ENCODE measurements at places on chromosomes 6 and 20.

GRCh38 chr6:15380351-15380750 is 134.5 kb downstream of the JARID2 start:
- no peak for DNase-seq
- no peak overlapping the region for H3K27ac ChIP-seq
- H3K27me3 ChIP-seq, result no peaks in the 10 kb centered on the region
- H3K4me1 ChIP-seq, result 0 out of 2 replicates have a peak, but pooled peaks cover 2% of the 10 kb centered on the region
- no peaks in the 10 kb centered on the region for H3K36me3 ChIP-seq

- peak; percentile 30 for DNase-seq
- peaks cover 15% of the 10 kb centered on the region for H3K27me3 ChIP-seq
- H3K36me3 ChIP-seq, result no peaks in the 10 kb centered on the region
- peak overlapping the region; percentile 57 for H3K4me3 ChIP-seq
- H3K4me1 ChIP-seq, result peaks cover 6% of the 10 kb centered on the region
These were observed 672 bp downstream of the PREX1 start for GRCh38 chr20:48826883-48827771.

- no peaks in the 10 kb centered on the region for H3K36me3 ChIP-seq
- H3K27ac ChIP-seq, result no peak overlapping the region
- H3K4me3 ChIP-seq, result no peak overlapping the region
- no peak for DNase-seq
These were observed 98.9 kb downstream of the HDGFL1 start for GRCh38 chr6:22668307-22668706.

DNA sequence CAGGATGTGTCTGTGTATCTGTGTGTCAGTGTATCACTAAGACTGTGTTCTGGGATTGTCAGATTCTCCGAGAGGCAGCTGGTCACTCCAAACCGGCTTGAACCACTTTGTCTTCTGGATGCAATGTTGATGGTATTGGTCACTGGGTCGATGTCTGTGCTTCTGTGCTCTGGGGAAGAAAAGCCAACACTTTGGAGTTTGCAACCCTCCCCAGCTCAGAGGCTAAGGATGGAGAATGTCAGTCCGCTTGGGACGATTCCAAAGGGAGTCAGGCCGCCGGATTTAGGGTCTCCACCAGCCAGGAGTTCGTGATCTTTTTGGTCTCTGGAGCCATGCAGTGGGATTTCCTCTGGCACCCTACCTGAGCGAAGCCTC is 5.2 kb downstream of the MAFB start:
- H3K4me1 ChIP-seq, result no peaks in the 10 kb centered on the region
- no peak overlapping the region for H3K4me3 ChIP-seq
- H3K27ac ChIP-seq, result no peak overlapping the region
- no peak for DNase-seq
- no peaks in the 10 kb centered on the region for H3K36me3 ChIP-seq
- peaks cover 39% of the 10 kb centered on the region for H3K27me3 ChIP-seq

- H3K4me3 ChIP-seq, result no peak overlapping the region
- H3K4me1 ChIP-seq, result no peaks in the 10 kb centered on the region
- H3K36me3 ChIP-seq, result no peaks in the 10 kb centered on the region
- DNase-seq, result no peak
These were observed 162.4 kb downstream of the DST start for GRCh38 chr6:56480246-56480645.

DNA sequence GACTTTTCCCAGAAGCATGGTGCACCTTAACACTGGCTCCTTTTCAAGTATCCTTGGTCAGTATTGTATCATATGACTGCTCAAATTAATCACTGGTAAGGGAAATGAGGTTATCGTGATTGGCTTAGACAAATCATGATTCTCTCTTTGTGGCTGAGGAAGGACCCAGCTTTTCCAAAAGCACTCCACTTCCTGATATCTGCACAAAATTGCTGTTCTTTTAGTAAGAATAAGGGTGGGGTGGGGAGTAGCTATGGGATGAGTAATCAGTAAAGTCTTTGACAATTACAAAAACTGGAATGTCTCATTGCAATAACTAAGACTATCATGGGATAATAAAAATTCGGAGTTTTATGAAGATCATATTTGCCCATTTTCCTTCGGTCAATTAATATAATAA is 9.0 kb upstream of the RIPPLY2 start:
- no peaks in the 10 kb centered on the region for H3K4me1 ChIP-seq
- no peaks in the 10 kb centered on the region for H3K27me3 ChIP-seq
- no peak overlapping the region for H3K4me3 ChIP-seq
- no peak overlapping the region for H3K27ac ChIP-seq

GRCh38 chr6:119077643-119078375 is 655 bp downstream of the FAM184A start:
- H3K4me1 ChIP-seq, result no peaks in the 10 kb centered on the region
- peak overlapping the region; percentile 70 for H3K4me3 ChIP-seq
- H3K27me3 ChIP-seq, result peaks cover 10% of the 10 kb centered on the region
- peak; percentile 61 for DNase-seq
- H3K27ac ChIP-seq, result no peak overlapping the region

DNA sequence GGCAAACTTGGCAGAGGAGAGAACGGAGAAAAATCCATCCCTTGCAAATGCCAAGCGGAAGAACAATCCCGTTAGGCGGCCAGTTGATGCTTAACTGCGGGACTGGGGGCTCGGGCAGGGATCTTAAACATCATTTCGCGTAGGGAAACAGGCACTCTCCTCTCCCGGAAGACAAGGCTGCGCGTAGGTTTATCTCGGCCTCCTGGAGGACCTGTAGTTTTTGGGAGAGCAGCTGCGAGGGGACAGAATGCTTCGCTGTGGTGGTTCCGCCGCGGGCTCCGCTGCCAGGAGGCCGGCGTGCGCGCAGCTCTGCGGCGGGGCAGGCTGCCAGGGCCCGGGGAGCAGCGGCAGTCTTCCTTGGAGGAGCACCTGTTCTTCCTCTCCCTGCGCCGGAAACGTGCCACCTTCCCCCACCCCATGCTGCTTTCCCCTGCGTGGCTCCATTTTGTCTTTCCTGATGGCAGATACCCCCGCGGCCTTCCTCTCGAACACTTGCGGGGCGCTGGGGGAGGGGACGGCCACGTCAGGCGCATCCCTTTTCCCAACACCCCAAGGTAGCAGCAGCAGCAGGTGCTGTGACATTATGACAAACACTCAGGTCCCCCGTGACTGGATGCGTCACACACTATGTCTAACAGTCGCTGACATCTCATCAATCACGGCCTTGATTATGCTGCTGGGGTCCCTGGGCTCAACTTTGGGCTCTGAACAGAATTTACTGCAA is 230.7 kb upstream of the BTBD3 start:
- H3K36me3 ChIP-seq, result no peaks in the 10 kb centered on the region
- H3K27me3 ChIP-seq, result no peaks in the 10 kb centered on the region
- no peak overlapping the region for H3K27ac ChIP-seq
- DNase-seq, result no peak

GRCh38 chr6:106659859-106660258 is 30.5 kb downstream of the QRSL1 start:
- H3K4me1 ChIP-seq, result no peaks in the 10 kb centered on the region
- DNase-seq, result no peak
- H3K27ac ChIP-seq, result no peak overlapping the region
- H3K27me3 ChIP-seq, result no peaks in the 10 kb centered on the region
- no peak overlapping the region for H3K4me3 ChIP-seq
- peaks cover 10% of the 10 kb centered on the region for H3K36me3 ChIP-seq

GRCh38 chr20:23365390-23366165 is 3.6 kb downstream of the GZF1 start:
- H3K4me3 ChIP-seq, result peak overlapping the region; percentile 1
- peak overlapping the region; percentile 43 for H3K27ac ChIP-seq
- H3K4me1 ChIP-seq, result peaks cover 44% of the 10 kb centered on the region
- 0 out of 2 replicates have a peak, but pooled peaks cover 5% of the 10 kb centered on the region for H3K36me3 ChIP-seq
- no peak for DNase-seq

DNA sequence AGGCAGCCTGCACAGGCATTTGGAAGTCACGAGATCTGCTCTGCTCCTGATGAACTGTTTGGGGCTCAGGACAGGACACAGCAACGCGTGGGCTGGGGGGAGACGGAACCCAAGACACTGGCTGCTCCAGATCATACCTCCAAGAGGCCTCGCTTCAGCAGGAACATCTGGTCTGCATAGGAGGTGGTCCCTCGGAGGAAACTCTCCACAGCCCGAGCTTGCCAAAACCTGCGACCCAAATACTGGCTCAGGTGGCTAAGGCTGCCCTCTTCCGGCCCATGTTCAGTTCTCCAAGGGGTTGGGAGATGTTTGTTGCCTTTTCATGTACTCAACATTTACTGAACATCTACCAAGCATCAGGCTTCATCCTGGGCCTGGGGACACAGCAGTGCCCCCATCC is 51.7 kb downstream of the MYH7B start:
- H3K4me3 ChIP-seq, result no peak overlapping the region
- H3K36me3 ChIP-seq, result no peaks in the 10 kb centered on the region
- no peak for DNase-seq
- H3K27me3 ChIP-seq, result no peaks in the 10 kb centered on the region
- no peak overlapping the region for H3K27ac ChIP-seq

DNA sequence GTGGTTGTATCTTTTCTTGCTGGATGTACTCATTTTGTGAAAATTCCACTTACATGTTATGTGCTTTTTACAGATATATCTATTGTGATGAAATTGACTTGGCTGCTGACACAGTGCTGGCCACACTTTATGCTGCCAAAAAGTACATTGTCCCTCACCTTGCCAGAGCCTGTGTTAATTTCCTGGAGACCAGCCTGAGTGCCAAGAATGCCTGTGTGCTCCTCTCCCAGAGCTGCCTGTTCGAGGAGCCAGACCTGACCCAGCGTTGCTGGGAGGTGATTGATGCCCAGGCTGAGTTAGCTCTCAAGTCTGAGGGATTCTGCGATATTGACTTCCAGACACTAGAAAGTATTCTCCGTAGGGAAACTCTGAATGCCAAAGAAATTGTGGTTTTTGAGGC is 4.9 kb downstream of the BTBD3 start:
- H3K27me3 ChIP-seq, result no peaks in the 10 kb centered on the region
- no peak overlapping the region for H3K27ac ChIP-seq
- DNase-seq, result no peak
- peaks cover 10% of the 10 kb centered on the region for H3K36me3 ChIP-seq

DNA sequence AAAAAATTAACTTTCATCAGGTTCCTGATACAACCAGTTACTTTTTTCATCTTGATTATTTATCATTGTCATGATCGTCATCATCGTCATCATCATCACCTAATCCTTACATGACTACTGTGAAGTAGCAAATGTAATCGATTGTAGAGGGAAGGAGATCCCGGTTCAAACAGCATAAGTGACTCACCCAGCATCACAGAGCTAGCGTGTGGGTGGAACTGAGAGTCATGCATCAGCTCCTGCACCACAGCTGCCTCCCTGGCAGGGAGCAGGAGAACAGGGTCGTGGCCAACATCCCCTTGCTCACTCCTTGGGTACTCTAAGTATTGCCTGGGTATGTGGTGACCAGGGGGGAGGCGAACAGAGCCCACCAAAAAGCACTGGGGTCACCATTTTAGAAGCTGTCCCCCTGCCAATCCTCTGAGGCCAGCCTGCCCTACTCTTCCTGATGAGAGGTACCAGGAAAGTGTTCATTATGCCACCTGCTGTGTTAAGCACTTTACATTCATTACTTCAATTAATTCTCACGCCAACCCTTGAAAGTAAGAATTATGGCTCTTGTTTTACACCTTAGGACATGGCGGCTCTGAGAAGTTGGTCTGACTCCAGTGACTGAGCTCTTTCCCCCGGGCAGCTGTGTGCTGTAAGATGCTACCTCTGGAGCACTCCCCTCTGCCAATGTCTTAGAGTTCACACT is 425.2 kb downstream of the CD83 start:
- no peaks in the 10 kb centered on the region for H3K36me3 ChIP-seq
- no peak overlapping the region for H3K4me3 ChIP-seq
- no peaks in the 10 kb centered on the region for H3K4me1 ChIP-seq
- H3K27me3 ChIP-seq, result no peaks in the 10 kb centered on the region

DNA sequence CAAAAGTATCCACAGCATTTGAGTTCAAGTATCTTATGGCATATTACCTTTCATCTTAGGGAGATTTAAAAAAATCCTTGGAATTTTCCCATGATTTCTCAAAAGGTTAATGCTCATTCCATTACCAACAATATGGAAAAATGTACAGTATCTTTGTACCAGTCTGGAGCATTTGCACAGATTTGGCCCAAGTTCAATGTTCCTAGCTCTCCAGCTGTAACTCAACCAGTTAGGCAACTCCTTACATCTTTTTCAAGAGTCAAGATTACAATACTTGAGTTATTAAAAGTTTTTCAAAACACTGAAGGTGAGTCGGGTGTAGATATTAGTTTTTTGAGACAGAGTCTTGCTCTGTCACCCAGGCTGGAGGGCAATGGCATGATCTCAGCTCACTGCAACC is 1.0 kb downstream of the OR2J2 start:
- H3K4me1 ChIP-seq, result no peaks in the 10 kb centered on the region
- H3K27ac ChIP-seq, result no peak overlapping the region
- H3K4me3 ChIP-seq, result no peak overlapping the region
- no peaks in the 10 kb centered on the region for H3K27me3 ChIP-seq
- H3K36me3 ChIP-seq, result no peaks in the 10 kb centered on the region

GRCh38 chr6:74269600-74269858 is 573.5 kb downstream of the CD109 start:
- no peak overlapping the region for H3K27ac ChIP-seq
- DNase-seq, result no peak
- H3K36me3 ChIP-seq, result no peaks in the 10 kb centered on the region
- H3K27me3 ChIP-seq, result no peaks in the 10 kb centered on the region

- no peaks in the 10 kb centered on the region for H3K36me3 ChIP-seq
- no peaks in the 10 kb centered on the region for H3K4me1 ChIP-seq
- no peak overlapping the region for H3K27ac ChIP-seq
These were observed 3.9 kb downstream of the STXBP5 start for GRCh38 chr6:147207837-147208754.

GRCh38 chr6:32375739-32376529 is 4.2 kb upstream of the TSBP1 start:
- no peak for DNase-seq
- H3K36me3 ChIP-seq, result no peaks in the 10 kb centered on the region
- H3K27ac ChIP-seq, result no peak overlapping the region
- no peaks in the 10 kb centered on the region for H3K4me1 ChIP-seq

GRCh38 chr6:123888771-123889513 is 85.3 kb downstream of the NKAIN2 start:
- no peaks in the 10 kb centered on the region for H3K36me3 ChIP-seq
- peak; percentile 69 for DNase-seq
- H3K27ac ChIP-seq, result peak overlapping the region; percentile 63
- H3K27me3 ChIP-seq, result no peaks in the 10 kb centered on the region

GRCh38 chr6:39152262-39152661 is 37.3 kb upstream of the SAYSD1 start:
- no peak for DNase-seq
- H3K4me1 ChIP-seq, result no peaks in the 10 kb centered on the region
- H3K27me3 ChIP-seq, result no peaks in the 10 kb centered on the region
- H3K27ac ChIP-seq, result no peak overlapping the region
- no peak overlapping the region for H3K4me3 ChIP-seq

DNA sequence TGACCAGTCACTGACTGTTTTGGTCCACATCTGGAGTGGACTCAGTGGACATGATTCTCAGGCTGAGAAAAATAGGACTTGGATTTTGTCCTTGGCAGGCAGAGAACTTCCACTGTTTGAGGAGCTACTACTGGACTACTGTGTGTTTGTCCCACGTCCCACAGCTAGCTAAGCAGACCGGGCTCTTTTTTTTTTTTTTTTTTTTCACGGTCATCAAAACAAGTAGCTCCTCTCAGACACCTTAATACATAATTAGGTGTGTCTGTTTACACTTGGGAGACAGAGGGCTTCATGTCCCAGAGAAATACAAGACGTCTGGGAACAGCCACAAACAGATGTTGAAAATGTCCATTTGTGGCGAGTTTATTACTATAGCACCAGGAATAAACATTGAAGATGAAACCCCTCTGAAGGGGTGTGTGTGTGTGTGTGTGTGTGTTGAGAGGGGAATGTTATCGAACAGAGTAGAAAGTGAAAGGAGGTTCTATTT is 155.0 kb upstream of the SUPT3H start:
- peaks cover 2% of the 10 kb centered on the region for H3K36me3 ChIP-seq
- H3K27ac ChIP-seq, result no peak overlapping the region
- DNase-seq, result no peak

- no peak overlapping the region for H3K27ac ChIP-seq
- no peaks in the 10 kb centered on the region for H3K4me1 ChIP-seq
- no peaks in the 10 kb centered on the region for H3K27me3 ChIP-seq
- no peak for DNase-seq
- no peak overlapping the region for H3K4me3 ChIP-seq
These were observed 111.7 kb downstream of the NOL4L start for GRCh38 chr20:32473231-32474008.

Data from MM.1S (cell line).